ENCODE measurements at places on chromosomes 1 and 21. TPM values are rescaled to one million over a fixed set of nuclear protein-coding genes. Genes with fewer than 3 reads are reported as not detected.
A peak's percentile ranks its signal among the peaks of the same experiment; 100 is the strongest.

- DNase-seq: no peak
Observed at GRCh38 chr1:192797891-192798290, 10.9 kb upstream of the RGS2 start.

DNA sequence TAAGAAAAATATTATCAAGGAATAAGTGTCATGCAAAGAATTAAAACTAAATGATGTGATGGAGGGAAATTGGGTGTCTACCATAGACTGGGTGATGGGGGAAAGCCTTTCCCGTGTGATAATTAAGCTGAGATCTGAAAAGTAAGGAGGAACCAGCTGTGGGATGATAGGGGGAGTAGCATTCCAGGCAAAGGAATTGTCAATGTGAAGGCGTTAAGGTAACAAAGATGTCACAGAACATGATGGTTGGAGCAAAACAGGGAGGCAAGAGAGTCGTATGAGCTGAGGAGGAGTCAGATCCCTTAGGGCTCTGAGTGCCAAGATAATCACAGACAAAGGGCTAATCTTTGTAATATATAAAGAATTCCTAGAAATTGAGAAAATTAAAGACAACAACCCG, 170.1 kb downstream of the CDC7 start:
- no peak for DNase-seq

- DNase-seq: no peak
Observed at GRCh38 chr1:231028682-231029081, 11.4 kb downstream of the FAM89A start.

DNA sequence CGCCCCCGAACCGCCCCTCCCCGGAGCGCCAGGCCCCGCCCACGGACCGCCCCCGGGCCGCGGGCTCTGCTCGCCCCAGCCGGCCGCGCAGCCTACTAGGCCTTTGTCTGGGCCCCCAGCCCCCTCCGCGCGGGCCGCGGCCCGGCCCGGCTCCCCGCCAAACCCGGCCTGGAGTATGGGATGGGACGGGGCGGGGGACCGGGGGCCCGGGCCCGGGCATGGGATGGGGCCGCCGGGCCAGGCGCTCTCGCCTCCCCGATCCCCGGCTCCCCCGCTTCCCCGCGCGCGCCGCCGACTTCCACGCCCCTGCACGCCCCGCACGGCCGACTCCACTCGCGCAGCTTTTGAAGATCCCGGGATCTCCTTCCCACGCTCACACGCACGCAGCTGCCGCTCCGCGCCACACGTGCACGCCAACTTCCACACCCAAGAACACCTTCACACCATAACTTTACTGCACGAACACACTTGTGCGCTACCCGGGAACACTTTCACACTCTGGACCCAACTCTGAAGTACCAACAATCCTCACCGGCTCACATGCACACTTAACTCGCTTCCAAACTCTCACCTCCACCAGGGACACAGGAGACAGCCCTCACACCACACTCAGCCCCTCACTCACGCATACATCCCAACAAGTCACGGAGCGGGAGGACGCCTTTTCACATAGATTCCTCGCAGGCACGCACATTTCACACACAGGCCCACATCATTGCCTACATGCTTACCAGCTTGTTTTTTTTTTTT, 437 bp upstream of the HSPG2 start:
- DNase-seq: peak; percentile 78

Gene REG4
- not detected for total RNA-seq

Gene FNDC10
- total RNA-seq: 0.99 TPM
